AML-193 (cell line): ENCODE measurements at places on chromosomes 4 and X.

DNA sequence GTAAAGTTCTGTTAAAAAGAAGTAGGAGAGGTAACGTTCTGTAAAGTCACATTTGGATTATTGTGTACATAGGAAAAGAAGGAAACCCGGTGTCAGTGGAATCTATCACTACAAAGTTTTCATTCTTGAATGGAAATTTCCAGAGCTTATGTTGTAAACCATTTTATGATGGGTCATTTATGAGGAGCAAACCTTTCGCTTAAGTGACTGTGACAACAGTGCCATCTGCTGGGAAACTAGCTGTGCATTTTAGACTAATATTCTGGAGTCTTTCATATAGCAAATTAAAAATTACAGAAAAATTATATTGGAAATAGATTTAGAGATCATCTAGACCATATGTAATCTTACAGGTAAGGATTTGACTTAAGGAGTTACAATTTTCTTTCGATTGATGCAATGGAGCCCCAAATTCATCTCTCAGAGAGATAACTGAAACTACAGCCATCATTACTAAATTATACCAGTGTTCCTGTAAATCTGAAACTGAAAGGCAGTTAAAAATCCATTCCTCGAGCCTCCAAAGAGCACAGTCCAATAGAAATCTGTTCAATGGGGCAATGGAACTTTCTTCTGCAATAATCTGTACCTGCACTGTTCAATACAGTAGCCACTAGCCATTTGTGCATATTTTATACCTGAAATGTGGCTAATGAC is 26.9 kb downstream of the ASB9 start:
- peak; percentile 8 for DNase-seq

GRCh38 chr4:152189451-152190179 is 346.3 kb downstream of the FBXW7 start:
- DNase-seq = no peak

DNA sequence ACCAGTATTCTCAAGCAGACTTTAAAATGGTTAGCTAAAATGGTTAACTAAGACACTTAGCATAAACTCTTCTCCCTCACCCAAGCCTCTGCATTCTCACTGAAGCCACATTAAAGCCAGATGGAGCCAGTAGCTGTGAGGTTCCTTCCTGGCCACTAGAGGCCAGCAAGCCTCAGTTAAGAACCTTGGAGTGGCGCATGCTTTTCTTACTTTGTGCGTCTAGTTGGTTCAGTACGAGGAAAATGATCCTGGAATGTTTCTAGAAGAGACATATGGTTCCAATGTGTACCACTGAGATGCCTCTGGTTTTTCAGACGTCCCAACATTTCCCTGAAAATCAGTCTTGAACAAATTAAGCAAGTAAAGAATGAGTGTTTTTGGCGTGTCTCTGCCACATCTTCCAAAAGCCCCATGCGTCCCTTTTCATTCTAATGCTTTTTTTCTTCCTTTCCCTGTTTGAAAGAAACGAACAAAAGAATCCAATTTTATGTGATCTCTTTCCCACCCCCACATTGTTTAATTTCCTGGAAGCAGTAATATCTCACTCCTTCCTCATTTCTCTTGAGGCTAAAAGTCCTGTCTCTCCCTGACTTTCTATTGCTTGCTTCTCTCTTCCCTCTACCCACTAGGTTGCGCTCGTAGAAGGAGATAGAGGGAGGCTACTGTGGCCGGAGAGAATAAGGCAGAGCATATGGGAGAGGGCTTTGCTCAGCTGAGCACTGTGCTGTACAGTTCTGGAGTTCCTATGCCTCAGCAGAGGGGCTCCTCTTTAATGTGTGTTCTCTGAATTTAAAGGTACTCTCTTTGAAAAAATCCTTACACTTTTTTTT is 82.9 kb upstream of the TAB3 start:
- DNase-seq = peak; percentile 46

DNA sequence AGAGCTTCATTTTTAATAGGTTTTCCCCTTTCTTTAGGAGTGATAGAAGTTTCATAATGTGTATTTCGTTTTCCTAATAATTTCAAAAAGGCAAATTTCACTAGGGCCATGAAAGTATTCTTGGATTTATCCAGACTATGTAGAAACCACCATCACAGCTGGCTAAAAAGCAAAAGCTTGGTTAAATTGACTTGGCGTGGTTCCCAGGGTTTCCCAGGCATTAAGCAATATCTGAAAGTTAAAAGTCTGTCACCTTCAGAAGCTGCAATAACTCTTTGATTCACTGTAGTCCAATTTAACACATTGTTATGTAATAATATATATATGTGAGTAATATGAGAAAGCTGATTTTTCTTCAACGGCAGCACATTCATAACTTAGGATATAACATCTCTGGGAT is 38.3 kb downstream of the NDNF start:
- DNase-seq = peak; percentile 1

DNA sequence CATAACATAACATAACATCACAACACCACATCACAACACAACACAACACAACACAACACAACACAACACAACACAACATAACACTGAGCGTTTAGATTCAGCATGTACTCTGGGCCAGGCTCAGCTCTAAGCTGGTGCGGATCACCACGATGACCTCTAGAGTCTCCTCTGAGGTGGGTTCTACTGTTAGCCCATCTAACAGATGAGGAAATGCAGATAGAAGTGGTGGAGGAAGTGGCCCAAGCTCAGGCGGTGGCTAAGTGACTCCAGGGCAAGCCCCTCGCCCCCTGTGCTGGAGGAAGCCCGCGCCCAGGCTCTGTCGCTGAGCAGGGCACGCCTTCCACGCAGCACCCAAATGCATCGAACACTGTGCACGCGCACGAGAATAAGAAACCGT is 45.3 kb upstream of the CDKN2AIP start:
- peak; percentile 9 for DNase-seq

GRCh38 chr4:127917151-127917550 is 36.5 kb downstream of the PLK4 start:
- DNase-seq = no peak

DNA sequence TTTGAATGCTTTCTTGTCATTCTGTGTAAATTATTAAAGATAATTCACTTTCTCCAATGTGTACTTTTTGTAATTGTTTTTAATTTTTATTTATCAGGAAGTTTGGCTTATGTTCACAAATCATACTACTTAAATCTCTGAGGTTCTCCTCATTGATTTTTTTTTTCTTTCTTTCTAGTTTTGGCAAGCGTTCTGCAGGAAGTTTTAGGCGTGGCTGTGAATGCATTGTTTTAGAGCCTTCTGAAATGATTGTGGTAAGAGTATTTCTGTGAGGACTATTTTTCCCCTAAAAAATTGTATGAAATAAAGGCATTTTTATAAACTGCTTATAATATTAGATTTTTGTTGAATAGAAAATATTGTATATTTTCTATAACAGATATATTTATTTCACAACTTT is 135.8 kb downstream of the RAPGEF2 start:
- DNase-seq = no peak

GRCh38 chr4:6110681-6111353 is 89.5 kb downstream of the JAKMIP1 start:
- no peak for DNase-seq

DNA sequence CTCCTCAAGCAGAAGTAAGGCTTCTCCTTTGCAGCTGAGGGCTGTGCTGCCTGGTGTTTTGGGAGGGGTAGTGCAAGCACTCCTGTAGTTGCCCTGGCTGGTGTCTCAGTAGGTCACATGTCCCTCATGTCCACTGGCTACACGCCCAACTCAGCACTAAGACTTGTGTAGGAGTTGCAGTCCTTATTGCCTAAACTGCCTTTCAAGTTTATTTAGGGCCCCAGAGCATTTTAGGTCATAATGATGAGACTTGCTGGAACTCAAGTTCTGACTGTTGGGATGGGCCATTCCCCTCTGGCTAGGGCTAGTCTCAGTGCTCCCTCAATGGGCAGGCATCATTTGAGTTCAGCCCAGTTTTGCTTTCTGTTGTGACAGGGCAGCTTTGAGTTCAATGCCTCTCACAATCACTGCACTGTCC is 44.1 kb downstream of the PPM1K start:
- no peak for DNase-seq

DNA sequence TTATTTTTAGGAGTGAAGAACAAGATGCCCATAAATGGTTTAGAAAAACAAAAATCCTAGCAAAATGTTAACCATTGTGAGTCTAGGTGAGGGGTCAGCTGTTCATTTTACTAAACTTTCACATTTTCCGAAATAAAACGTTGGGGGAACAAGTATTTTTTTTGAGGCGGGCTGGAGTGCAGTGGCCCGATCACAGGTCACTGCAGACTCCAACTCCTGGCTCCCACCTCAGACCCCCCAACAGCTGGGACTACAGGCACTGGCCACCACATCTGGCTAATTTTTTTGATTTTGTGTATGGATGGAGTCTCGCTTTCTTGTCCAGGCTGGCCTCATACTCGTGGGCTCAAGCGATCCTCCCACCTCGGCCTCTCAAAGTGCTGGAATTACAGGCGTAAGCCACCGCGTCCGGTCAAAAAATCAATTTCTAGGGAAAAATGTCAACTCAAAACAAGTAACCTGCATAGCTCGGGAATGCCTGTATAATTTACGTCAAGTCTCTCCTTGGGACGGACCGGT is 742 bp upstream of the TAF1 start:
- DNase-seq = no peak
